Heart right ventricle (tissue), 16 donors: ENCODE measurements at places on chromosomes 4 and X.

GRCh38 chr4:32031026-32031425 lies 1310.9 kb downstream of the PCDH7 start:
- DNase-seq = no peak

DNA sequence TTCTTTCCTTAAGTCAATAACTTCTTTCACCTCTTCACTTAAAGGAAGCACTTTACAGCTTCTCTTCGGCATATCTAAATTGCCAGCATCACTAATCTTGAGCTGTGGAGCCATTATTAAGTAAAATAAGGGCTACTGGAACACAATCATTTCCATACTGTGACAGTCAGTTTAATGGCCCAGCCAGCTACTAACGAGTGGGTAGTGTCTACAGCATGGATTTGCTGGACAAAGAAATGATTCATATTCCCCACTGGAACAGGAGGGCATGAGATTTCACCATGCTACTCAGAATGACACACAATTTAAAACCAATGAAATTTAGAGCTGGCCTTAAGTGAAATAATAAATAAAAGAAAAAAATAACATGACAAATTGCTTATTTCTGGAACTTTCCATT lies 72.1 kb downstream of the DDIT4L start:
- DNase-seq = no peak

- no peak for DNase-seq
Measured at GRCh38 chrX:44816367-44816766, 27.5 kb upstream of the DUSP21 start.

- no peak for DNase-seq
Measured at GRCh38 chr4:85598936-85599335, 124.0 kb downstream of the ARHGAP24 start.

DNA sequence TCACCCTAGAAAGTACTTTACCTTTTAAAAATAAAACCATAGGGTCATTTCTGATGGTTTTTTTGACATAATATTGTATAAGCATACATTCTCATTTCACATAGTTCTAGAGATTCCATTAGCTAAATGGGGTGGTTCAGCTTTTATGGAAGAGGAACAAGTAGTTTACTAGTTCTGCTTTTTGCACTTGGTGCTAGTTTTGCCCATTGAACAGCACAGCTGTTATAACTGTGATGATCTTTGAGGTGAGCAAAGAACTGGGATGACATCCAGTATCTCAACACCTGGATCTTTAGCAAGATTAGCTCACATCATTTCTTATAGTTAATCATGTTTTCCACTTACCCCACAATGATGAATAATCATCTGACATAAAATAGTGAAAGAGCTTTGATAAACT lies 40.9 kb downstream of the MOB1B start:
- DNase-seq = no peak

GRCh38 chr4:127856813-127857447 lies 23.8 kb upstream of the PLK4 start:
- DNase-seq = no peak

GRCh38 chr4:172758586-172759340 lies 409.8 kb upstream of the GALNT7 start:
- no peak for DNase-seq

DNA sequence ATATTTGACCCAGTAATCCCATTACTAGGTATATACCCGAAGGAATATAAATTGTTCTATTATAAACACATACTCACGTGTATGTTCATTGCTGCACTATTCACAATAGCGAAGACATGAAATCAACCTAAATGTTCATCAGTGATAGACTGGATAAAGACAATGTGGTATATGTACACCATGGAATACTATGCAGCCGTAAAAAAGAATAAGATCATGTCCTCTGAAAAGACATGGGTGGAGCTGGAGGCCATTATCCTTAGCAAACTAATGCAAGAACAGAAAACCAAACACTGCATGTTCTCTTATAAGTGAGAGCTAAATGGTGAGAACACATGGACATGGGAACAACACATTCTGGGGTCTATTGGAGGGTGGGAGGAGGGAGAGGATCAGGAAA lies 36.5 kb downstream of the NUDT9 start:
- DNase-seq = no peak

DNA sequence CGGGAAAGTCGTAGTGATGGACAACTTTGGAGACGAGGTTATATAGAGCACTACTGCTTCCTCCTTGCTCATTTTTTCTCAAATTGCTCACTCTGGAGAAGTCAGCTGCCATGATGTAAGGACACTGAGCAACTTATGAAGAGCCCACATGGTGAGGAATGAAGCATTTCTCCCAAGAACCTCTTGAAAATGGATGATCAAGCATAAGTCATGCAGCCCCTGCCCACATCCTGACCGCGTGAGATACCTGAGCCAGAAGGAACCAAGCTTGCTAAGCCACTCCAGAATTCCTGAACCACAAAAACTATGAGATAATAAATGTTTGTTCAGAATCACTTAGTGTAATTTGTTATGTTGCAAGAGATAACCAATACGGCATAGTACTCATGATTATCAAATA lies 42.8 kb downstream of the PDE5A start:
- no peak for DNase-seq

DNA sequence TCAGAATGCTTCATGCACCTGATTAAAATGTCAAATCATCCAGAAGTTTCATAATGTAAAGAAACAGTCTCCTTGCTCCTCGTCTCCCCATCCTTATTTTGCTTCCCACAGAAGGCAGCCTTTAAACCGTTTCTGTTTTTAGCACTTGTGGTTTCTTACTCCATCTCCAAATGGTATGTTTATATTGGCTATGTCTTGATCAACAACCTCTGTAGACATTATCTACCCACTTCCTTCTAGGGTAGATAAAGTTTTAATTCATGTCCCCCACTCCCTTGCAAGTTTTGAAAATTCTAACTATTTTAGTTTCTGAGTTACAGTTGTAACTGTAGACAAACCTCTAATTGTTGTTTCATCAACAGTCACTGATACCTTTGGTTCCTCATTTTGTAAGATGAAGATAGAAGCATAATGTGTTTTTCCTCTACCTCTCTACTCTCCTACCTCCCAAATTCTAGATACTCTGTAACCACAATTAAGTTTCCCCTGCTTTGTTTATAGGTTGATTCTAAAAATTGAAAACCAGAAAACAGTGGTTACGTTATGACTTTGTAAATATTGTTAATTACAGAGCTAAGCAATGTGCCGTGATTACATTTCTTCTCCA lies 291.7 kb upstream of the GATB start:
- DNase-seq = no peak

- DNase-seq = no peak
Measured at GRCh38 chrX:154481911-154482601, 3.0 kb upstream of the LAGE3 start.

- peak; percentile 12 for DNase-seq
Measured at GRCh38 chr4:38717604-38718003, 53.6 kb downstream of the KLF3 start.

DNA sequence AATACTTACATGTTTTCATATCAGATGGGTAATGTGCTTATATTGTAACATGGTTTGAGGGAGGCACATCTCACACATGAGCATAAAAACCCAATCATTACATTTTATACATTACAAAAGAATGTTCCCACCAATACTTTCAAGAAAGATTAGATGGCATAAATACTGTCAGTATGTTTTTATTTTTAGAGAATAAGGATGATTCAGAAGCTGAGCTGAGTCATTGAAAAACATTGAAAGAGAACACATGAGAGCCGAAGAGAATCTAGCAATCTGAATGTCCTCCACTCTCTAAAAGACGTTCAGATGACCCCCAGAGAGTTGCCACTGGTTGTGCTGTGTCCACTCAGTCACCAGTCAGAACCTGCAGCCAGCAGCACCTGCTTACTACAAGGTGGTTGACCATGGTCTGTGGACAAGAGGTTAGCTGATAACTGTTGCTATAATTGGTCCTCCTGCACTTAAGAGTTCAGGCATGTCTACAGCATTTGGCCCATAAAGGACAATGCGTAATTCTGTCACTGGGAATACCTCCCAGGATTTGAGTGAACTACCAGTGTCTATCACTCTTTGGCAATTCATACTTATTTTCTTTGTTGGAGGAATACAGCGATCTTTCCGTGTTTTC lies 382.2 kb upstream of the IGFBP7 start:
- DNase-seq = peak; percentile 15

GRCh38 chr4:24382381-24382780 lies 202.0 kb downstream of the DHX15 start:
- no peak for DNase-seq

DNA sequence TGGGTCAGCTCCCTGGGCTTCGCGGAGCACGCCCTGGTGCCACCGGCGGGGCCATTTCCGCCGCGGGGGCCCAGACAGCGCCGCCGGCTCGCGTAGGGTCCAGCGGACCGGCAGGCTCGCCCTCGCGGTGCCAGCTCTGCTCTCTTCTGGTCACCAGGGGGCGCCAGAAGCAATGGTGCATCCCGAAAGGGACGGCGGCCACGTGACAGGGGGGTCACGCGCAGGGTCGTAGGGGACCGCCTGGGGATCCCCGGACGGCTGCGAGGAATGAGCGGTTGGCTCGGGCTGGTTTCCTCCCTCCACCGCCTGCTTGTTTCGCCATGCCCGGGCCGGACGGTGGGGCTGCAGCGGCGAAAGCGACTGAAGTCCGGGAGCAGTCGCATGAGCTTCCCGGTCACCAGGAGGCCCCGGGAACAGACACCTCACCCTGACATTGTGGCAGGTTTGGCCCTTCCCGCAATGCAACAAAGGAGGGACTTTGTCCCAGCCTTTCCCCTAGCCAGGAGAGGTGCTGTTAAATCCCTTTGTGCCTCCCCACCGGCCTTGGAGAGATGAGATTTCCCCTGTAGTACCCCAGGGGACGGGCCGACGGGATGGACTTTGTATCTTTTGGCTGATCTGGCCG lies 15.8 kb downstream of the ZCCHC12 start:
- DNase-seq = peak; percentile 83

DNA sequence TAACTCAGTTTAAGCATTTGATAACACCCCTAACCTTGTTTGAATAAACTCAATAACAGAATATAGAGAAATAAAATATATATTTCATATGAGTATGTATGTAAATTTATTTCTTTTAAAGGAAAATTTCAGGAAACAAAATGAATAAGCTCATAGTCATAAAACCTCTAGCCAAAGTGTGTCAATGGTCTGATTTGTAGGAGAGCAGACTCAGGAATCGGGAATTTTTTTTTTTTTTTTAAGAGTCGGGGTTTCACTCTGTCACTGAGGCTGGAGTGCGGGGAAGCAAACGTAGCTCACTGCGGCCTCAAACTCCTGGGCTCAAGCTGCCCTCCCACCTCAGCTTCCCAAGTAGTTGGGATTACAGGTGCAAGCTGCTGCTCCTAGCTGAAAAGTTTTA lies 2.4 kb downstream of the PKD2 start:
- DNase-seq = no peak

- DNase-seq = no peak
Measured at GRCh38 chr4:188171551-188171950, 32.3 kb downstream of the TRIML1 start.
